ENCODE measurements at places on chromosomes 16 and 17.
A peak's percentile ranks its signal among the peaks of the same experiment; 100 is the strongest.

DNA sequence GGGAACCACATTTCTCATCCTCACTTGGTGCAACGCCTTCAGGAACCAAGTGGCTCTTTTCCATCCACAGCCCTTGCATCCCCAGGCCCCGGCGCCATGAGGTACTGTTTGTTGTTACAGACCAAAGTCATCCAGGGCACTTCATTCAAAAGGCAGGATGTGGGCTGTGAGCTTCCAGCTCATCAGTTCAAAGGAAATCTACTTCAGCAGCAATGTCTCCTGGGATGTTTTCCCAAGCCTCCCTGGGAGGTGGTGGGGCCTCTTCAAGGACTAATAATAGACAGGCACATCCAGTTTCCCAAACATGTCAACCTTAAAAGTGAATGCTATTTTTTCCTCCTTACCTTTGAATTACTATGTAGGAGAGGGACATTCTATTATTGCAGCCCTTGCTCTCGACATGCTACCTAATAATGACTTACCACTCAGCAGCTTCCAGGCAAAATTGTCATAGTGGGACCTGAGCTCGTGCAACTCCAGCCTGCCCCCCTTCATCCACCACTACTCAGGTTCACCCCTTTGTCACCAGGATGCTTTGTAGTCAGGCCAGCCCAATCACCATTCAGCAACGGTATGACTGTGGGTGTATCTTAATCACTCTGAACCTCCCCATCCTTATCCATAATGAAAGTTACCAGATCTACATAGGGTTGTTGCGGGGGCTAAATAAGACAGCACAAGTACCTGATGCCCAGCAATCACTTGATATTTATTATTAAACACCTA is 1.7 kb upstream of the PRKCB start:
- H3K4me1 ChIP-seq = peaks cover 54% of the 10 kb centered on the region
- H3K36me3 ChIP-seq = peaks cover 27% of the 10 kb centered on the region
- peak; percentile 42 for DNase-seq
- peak overlapping the region; percentile 8 for H3K4me3 ChIP-seq
- H3K27ac ChIP-seq = no peak overlapping the region

DNA sequence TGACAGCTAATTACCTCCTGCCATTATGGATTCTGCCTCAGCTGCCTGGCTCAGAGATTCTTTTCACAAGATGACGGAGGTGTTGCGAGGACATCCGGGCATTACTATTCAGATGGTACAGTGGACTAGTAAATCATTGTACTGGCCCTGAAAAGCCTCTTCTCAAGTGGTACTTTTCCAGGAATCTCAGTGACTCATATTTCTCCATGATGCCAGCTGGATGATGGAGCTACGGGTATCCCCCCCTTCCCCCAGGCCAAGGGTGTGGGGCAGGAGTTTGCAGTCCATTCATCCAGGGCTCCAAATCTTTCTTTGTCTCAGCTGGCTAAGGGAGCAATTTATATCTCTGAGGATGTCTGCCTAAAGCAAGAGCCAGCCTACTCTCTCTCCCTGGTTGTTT is 107.7 kb upstream of the GPR139 start:
- no peaks in the 10 kb centered on the region for H3K4me1 ChIP-seq
- no peaks in the 10 kb centered on the region for H3K36me3 ChIP-seq
- no peak for DNase-seq
- H3K27me3 ChIP-seq = no peaks in the 10 kb centered on the region

DNA sequence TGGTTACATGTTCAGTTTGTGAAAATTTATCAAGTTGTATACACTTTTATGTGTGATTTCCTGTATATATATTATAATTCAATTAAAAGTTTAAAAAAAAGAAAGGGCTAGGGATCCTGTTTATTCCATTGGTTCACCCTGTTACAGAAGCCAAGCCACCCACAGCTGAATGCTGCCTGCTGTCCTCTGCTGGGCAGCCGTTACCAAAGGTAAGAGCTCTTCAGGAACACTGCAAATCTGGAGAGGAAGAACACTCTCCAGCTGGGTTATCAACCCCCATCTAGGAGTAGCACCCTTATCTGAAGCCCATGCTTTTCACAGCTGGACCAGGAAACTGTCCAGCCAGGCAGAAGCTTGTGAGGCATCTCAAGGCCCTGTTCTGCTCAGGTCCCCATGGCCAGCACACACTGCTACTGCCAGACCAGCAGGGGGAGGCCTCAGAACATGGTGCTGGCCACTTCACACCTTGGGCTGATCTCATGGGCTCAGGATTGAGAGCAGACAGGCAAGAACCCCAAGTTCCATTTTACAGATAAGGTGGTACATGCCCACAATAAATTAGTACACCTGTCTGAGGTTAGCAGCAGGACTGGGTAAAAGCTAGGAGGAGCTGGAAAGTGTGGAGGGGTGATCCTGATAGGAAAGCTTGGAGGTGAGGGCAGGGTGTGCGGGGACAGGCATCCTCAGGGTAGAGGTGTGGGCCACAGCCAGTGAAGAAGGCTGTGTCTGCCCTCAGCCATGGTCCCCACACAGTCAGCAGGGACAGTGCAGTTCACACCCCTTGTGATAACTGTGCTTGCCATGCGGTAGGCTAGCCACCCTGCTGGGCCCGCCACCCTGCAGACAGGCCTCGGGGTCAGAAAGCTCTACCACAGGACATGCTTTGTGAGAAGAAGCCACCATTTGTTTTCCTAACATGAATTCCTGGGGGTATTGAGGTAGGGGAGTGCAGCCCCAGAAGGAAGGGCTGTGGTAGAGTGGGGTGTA is 54.3 kb upstream of the SREBF1 start:
- DNase-seq = peak; percentile 70
- H3K36me3 ChIP-seq = peaks cover 21% of the 10 kb centered on the region
- H3K27me3 ChIP-seq = no peaks in the 10 kb centered on the region
- H3K4me1 ChIP-seq = peaks cover 7% of the 10 kb centered on the region
- no peak overlapping the region for H3K4me3 ChIP-seq
- peak overlapping the region; percentile 78 for H3K27ac ChIP-seq

DNA sequence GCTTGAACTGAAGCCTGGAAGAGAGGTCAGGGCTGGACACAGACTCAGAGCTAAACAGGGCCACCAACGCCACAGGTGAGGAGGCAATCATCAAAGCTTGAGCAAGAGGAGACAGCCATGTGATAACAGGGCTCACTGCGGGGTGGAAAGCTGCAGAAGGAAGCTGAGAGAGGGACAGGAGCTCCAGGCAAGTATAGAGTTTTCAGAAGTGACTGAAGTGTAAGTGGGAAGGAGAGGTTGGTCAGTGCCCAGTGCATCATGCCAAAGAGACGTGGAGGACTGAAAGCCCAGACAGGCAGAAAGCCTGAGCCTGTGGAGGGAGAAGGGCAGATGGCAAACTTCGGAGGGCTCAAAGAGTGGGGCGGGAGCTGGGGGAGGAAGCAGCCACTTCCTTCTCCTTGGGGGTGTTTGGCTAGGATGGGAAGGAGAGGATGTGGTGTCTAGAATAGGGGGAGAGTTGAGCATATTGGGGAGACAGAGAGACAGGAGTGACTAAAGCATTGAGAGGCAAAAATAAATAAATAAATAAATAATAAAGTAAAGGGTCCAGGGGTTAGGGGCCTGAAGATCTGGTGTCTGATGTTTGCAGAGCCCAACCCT is 2.6 kb downstream of the KIFC3 start:
- no peak overlapping the region for H3K4me3 ChIP-seq
- peaks cover 80% of the 10 kb centered on the region for H3K27me3 ChIP-seq
- H3K4me1 ChIP-seq = peaks cover 28% of the 10 kb centered on the region
- no peak for DNase-seq
- H3K36me3 ChIP-seq = peaks cover 3% of the 10 kb centered on the region

- DNase-seq = no peak
- no peaks in the 10 kb centered on the region for H3K27me3 ChIP-seq
- no peak overlapping the region for H3K4me3 ChIP-seq
- H3K4me1 ChIP-seq = peaks cover 29% of the 10 kb centered on the region
These were observed 2.6 kb upstream of the TRIM65 start for GRCh38 chr17:75899353-75899752.

GRCh38 chr17:1005361-1005946 is 8.5 kb downstream of the TIMM22 start:
- H3K27ac ChIP-seq = peak overlapping the region; percentile 47
- DNase-seq = no peak
- H3K4me3 ChIP-seq = no peak overlapping the region
- peaks cover 36% of the 10 kb centered on the region for H3K36me3 ChIP-seq
- H3K4me1 ChIP-seq = peaks cover 15% of the 10 kb centered on the region

GRCh38 chr17:19996086-19996485 is 13.1 kb upstream of the SPECC1 start:
- H3K36me3 ChIP-seq = no peaks in the 10 kb centered on the region
- DNase-seq = no peak
- no peak overlapping the region for H3K4me3 ChIP-seq
- peaks cover 48% of the 10 kb centered on the region for H3K27me3 ChIP-seq

- H3K4me1 ChIP-seq = peaks cover 28% of the 10 kb centered on the region
- no peak overlapping the region for H3K27ac ChIP-seq
- H3K27me3 ChIP-seq = no peaks in the 10 kb centered on the region
- H3K4me3 ChIP-seq = no peak overlapping the region
- no peak for DNase-seq
- peaks cover 3% of the 10 kb centered on the region for H3K36me3 ChIP-seq
These were observed 233.0 kb downstream of the MSI2 start for GRCh38 chr17:57489321-57489720.

- H3K27ac ChIP-seq = no peak overlapping the region
- H3K27me3 ChIP-seq = peaks cover 4% of the 10 kb centered on the region
- H3K4me1 ChIP-seq = peaks cover 11% of the 10 kb centered on the region
These were observed 52.7 kb upstream of the ADORA2B start for GRCh38 chr17:15892244-15892643.

DNA sequence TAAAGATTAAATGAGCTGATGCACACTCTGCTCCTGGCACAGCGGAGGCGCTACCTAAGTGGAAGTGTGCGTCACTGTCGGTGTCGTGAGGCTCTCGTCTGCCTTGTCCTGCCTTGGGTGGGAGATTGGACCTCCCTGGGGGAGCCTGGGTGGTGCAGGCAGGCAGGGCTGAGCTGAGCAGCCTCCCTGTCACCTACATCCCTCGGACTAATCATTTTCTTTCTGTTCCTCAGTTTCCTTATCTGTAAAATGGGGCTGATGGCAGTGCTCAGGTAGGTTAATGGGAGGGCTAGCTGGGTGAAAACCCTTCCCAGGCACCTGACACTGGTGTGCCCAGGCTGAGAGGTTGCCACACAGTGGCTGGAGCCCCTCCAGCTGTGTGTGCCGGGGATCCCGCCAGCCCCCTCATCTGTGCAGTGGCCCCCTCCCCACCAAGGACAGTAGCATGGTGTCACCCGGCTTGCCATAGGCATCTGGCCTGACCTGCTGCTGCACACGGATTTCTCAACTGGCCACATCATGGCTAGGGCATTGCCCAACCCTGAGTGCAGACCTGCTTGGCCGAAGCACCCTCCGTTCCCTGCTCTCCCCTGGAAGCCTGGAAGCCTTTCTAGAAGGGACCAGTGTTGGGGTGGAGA is 4.3 kb downstream of the ADCY7 start:
- H3K4me1 ChIP-seq = peaks cover 90% of the 10 kb centered on the region
- H3K36me3 ChIP-seq = peaks cover 47% of the 10 kb centered on the region

DNA sequence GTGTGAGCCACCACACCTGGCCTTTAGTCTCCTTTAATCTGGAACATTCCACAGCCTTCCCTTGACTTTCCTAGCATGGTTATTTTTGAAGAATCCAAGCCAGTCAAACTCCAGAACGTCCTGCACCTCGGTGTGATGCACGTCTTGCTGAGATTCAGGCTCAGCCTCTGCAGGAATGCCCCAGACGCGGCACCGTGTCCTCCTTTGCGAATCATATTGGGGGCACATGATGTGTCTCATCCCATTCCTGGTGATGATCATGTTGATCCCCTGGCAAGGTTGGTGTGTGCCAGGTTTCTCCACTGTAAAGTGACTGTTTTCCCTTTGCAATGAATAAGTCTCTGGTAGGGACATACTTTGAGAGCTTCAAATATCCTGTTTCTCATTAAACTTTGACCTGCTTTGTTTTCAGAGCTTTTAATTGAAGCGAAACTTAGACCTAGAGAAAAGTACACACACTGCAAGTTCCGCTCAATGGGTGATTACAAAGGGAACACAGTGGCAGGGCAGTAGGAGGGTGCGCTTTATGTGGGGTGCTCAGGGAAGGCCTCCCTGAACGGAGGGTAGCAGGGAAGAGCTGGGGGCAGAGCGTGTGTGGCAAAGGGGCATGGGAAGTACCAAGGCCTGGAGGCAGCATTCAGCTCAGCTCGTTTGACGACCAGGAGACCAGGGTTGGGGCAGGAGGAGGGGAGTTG is 9.6 kb upstream of the ATP2C2 start:
- H3K4me3 ChIP-seq = no peak overlapping the region
- H3K27ac ChIP-seq = no peak overlapping the region
- H3K4me1 ChIP-seq = peaks cover 33% of the 10 kb centered on the region
- no peak for DNase-seq
- no peaks in the 10 kb centered on the region for H3K36me3 ChIP-seq
- H3K27me3 ChIP-seq = peaks cover 55% of the 10 kb centered on the region

- H3K27me3 ChIP-seq = no peaks in the 10 kb centered on the region
- no peak overlapping the region for H3K27ac ChIP-seq
- no peak overlapping the region for H3K4me3 ChIP-seq
- DNase-seq = no peak
These were observed 48.5 kb downstream of the NOS2 start for GRCh38 chr17:27751622-27752490.

DNA sequence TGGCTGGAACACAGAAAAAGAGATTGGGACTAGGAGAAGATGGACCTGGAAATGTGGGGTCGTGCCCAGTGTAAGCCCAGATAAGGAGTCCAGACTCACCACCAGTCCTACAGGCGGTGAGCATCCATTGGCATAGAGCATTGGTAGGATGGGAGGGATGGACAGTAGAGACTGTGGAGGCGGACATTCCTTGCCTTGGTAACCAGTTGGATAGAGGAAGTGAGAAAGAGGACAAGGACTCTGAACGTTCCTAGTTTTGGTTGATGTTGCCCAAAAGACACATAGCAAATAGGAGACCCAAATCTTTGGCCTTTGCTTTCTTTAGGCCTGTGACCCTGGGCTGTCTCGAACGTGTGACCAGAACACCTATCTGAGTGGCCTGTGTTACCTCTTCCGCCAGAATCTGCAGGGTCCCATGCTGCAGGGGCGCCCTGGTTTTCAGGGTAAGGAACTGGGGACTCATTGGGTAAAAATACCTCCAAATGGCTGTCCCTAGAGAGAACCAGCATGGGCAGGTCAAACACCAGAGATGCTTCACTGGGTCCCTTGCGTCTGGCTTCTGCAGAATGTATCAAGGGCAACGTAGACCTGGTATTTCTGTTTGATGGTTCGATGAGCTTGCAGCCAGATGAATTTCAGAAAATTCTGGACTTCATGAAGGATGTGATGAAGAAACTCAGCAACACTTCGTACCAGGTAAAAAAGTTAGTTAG is 6.4 kb downstream of the ITGAL start:
- peaks cover 82% of the 10 kb centered on the region for H3K4me1 ChIP-seq
- H3K27ac ChIP-seq = peak overlapping the region; percentile 62
- no peak for DNase-seq
- H3K4me3 ChIP-seq = no peak overlapping the region
